ENCODE measurements at places on chromosomes 5 and 9.

DNA sequence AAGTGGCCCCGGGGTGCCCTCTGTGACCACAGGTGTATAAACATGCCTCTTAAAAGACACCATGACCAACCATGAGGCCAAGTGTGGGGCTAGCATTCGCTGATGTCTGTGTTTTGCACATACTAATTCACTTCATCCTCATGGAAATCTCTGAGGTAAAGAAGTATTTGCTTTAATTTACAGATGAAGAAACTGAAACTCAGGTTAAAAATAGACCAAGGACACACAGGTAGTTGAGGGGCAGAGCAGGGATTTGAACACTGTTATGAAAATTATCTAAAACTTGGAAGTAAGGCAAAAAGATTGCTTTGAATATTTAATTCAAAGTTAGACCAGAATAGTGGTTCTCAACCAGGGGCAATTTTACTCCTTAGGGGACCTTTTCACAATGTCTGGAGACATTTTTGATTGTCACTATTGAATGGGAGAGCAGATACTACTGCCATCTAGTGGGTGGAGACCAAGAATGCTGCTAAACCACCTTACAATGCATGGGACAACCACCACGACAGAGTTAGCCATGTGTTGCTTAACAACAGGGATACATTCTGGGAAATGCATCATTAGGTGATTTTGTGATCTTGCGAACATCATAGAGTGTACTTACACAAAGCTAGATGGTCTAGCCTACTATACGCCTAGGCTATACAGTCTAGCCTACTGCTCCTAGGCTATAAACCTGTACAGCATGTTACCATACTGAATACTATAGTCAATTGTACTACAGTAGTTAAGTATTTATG is 8.0 kb upstream of the FXN start:
- peak; percentile 48 for DNase-seq

DNA sequence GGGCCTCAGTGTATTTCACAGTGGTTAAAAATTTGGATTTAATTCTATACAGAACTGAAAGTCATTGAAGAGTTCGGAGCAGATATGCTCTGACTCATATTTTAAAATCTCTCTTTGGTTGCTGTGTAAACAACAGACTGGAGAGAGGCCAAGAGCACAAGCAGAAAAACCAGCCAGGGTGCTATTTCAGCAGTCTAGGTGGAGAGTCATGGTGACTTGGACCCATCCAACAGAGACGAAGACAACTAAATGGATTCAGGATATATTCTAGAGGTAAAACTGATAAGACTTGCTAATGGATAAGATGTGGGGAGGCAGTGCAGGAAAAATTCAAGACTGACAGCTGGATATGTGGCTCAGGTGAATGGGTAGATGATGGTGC is 168.9 kb downstream of the MAPKAP1 start:
- DNase-seq, result peak; percentile 61

- no peak for DNase-seq
Observed at GRCh38 chr5:16713386-16713928, 96.7 kb upstream of the RETREG1 start.

DNA sequence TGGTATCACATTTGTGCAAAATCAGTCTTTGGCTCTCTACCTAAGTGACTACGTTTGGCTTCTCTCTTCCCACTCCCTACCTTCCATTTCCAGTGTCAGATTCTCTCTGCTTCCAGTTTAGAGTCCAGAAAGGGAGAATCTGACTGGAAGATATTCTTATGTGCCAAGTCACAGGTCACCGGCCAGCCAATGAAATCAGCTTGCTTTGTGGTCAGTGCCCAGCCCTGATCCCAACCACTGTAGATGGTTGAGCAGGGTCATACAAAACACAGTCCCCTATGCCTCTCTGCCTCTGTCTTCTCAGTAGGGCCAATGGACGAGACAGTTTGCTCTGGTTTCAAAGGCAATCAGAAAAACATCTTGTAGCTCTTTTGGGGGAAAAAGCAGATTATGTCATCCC is 15.6 kb upstream of the EPB41L4B start:
- no peak for DNase-seq

All from HTR-8/SVneo (cell line).